ENCODE measurements at places on chromosomes 1 and 21.

- peak; percentile 59 for DNase-seq
These were observed 17.9 kb downstream of the MTX1 start for GRCh38 chr1:155226188-155226909.

GRCh38 chr1:235059221-235059620 is 69.4 kb downstream of the TOMM20 start:
- DNase-seq, result no peak

GRCh38 chr1:183568176-183569021 is 21.9 kb downstream of the NCF2 start:
- DNase-seq, result no peak

DNA sequence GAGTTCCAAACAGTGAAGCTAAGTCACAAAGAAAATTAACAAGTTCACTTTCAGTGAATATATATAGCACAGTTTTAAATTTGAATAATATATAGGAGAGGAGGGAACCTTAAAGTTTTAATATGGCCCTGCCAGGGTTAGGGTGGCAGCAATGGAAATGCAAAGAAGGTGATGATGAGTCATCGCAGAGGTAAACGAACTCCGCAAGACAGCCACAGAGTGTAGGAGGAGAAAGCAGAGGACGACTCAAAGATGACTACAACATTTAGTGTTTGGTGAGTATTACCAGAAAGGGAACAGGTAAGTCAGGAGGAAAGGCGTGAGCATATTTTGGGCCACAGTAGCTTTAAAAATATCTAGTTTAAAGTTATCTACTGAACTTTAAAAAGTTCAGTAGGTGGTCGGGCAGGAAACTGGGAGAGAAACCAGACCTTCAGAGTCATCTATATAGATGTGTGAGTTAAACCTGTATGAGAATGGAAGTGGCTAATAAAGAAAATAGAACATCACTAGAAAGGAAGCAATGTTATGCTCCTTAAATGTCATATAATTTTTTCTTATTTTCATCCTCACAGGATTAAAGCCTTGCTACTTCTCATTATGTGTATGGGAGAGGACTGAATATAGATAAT is 75.7 kb downstream of the UCHL5 start:
- no peak for DNase-seq

DNA sequence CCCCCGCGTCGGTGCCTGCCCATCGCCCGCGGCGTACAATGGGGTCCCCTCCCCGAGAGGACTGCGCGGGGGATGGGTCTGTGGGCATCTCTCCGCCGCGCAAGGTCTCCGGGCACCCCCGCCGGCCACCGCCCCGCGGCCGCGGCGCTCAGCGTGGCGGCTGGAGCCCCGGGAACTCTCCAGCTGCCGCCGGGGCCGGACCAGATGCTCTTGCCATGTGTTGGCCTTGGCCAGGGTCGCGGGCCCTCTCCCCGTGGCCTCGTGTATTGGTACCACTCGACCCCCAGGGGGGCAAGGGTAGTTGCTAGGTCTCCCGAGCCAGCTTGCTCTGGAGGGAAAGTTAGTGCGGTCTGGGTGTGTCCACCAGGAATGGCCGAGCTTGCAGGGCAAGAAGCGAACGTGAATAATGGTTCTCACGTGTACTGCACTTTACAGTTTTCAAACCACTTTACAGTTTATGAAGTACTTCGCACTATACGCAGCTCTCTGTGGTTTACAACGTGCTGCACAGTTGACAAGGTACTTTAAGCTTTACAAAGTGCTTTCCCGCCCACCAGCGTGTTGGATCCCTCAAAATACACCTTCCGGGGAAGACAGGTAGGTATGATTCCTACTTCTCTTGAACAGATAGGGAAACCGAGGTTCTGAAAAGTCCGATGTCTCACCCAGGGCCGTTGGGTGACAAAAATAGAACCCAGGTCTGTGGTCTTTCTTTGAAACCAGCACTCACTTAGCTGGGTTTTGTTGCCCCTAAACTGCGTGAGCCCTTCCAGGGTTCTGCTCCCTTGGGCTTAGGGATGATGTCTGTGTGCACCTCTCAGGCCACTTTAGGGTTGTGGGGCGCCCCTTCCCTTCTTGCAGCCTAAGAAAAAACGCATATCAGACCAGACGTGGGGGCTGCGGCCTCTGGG is 1.2 kb downstream of the EPHB2 start:
- DNase-seq, result no peak

- DNase-seq, result no peak
These were observed 685 bp upstream of the SYT6 start for GRCh38 chr1:114154146-114154962.

Data from stimulated activated CD8-positive, alpha-beta memory T cell treated with anti-CD3 and anti-CD28 coated beads, Interleukin-4, amount 100 ng/mL, for 4 hours (primary cell).